Spinal cord (tissue), 10 donors: ENCODE measurements at places on chromosomes 5 and 9.

DNA sequence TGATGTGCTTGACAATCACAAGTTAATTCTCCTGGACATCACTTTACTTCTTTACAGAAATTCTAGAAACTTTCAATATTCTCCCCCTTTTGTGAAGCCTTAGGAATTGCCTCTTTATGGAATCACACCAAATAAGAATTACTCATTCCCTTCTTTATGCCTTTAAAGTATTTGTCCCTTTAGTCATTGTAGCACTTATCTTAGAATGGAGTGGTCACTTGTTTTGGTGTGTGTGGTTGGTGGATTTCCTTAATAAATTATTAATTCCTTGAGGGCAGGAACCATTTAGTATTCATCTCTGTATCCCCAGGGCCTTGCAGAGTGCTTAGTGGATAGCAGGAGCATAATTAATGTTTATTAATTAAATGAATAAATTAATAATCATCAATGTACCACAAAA, 307.0 kb downstream of the ARRDC3 start:
- H3K27me3 ChIP-seq, result no peaks in the 10 kb centered on the region
- no peak for DNase-seq
- H3K4me1 ChIP-seq, result no peaks in the 10 kb centered on the region
- no peak overlapping the region for H3K4me3 ChIP-seq
- no peak overlapping the region for H3K27ac ChIP-seq
- no peaks in the 10 kb centered on the region for H3K36me3 ChIP-seq

DNA sequence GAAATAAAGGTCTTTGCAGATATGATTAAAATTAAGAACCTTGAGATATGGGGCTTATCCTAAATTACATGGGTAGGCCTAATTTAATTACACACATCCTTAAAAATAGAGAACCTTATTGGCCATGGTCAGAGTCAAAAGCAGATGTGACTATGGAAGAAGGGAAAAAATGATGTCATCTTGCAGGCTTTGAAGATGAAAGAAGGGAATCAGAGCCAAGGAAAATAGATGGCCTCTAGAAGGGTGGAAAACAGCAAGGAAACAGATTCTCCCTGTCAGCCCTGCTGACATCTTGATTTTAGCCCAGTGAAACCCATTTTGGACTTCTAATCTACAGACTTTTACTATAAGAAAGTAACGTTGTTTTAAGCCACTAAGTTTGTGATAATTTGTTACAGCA, 37.6 kb upstream of the KCNN2 start:
- H3K36me3 ChIP-seq, result no peaks in the 10 kb centered on the region
- H3K27ac ChIP-seq, result no peak overlapping the region
- H3K4me3 ChIP-seq, result no peak overlapping the region
- no peak for DNase-seq
- H3K4me1 ChIP-seq, result no peaks in the 10 kb centered on the region
- H3K27me3 ChIP-seq, result no peaks in the 10 kb centered on the region

- H3K4me3 ChIP-seq, result no peak overlapping the region
- no peaks in the 10 kb centered on the region for H3K36me3 ChIP-seq
- H3K27ac ChIP-seq, result no peak overlapping the region
These were observed 1791.1 kb downstream of the MAT2B start for GRCh38 chr5:165296401-165297130.

- H3K36me3 ChIP-seq, result peaks cover 25% of the 10 kb centered on the region
- H3K4me1 ChIP-seq, result no peaks in the 10 kb centered on the region
- no peaks in the 10 kb centered on the region for H3K27me3 ChIP-seq
- no peak overlapping the region for H3K27ac ChIP-seq
- H3K4me3 ChIP-seq, result no peak overlapping the region
- no peak for DNase-seq
These were observed 11.2 kb downstream of the HMGCR start for GRCh38 chr5:75348241-75348640.

GRCh38 chr5:1643651-1644392, 120.1 kb upstream of the LPCAT1 start:
- peaks cover 15% of the 10 kb centered on the region for H3K27me3 ChIP-seq
- no peak overlapping the region for H3K27ac ChIP-seq
- no peak for DNase-seq
- H3K4me1 ChIP-seq, result peaks cover 22% of the 10 kb centered on the region
- no peak overlapping the region for H3K4me3 ChIP-seq

DNA sequence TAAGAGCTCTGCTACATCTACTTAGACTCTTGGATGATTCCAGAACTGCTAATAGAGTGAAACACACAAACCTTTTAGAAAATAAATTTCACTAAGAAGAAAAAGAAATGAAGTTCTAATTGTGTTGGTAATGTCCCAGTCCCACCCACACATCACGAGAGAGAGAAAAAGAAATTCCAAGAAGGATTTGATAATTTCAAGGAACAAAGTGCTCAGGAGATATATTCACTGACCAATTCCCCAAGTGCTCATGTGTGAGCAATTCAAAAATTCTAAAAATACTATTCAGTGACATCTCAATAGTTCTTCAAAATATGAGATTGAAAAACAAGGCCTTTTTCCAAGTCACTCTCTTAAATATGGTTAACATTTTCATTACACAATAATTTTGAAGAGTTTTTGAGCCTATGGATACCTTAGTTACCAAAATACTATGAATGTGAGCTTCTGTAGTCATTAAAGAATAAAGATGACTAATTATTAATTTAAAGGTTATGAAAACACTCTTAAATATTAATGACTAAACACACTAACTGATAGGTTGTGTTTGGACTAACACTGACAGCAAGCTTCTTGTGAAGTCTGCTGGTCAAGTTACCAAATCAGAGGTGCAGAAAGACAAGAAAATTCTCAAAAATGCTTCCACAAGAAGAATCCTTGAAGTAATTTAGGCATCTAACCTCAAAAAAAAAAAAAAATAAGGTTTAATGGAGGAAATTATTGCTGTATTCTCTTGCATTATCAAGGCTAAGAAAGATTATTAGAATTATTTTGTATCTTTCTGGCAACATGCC, 245.3 kb downstream of the PDE4D start:
- DNase-seq, result no peak
- no peak overlapping the region for H3K27ac ChIP-seq
- H3K36me3 ChIP-seq, result no peaks in the 10 kb centered on the region

DNA sequence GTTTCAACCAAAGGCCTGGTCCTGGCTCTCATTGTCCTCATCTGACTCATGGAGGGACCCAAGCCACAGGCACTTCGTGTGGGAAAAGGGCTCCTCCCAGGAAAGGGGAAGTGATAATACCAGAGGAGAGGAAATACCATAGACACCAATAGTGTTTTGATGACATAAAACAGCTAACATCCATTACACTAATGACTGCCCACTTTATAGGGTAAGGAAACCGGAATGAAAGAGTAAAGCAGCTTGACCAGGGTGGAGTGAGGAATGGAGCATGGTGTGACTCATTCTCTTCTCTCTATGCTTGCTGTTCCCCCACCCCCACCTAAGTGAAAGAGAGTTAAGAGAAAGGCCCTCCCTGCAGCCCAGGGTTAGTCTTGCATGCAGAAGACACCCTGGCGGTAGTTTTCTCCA, 67.4 kb upstream of the HRH2 start:
- H3K36me3 ChIP-seq, result no peaks in the 10 kb centered on the region
- no peak for DNase-seq
- H3K27ac ChIP-seq, result no peak overlapping the region
- H3K4me1 ChIP-seq, result no peaks in the 10 kb centered on the region
- H3K4me3 ChIP-seq, result no peak overlapping the region

- H3K4me1 ChIP-seq, result no peaks in the 10 kb centered on the region
- no peak overlapping the region for H3K27ac ChIP-seq
- no peaks in the 10 kb centered on the region for H3K27me3 ChIP-seq
- H3K4me3 ChIP-seq, result no peak overlapping the region
- peaks cover 3% of the 10 kb centered on the region for H3K36me3 ChIP-seq
- DNase-seq, result no peak
These were observed 7.2 kb downstream of the MLANA start for GRCh38 chr9:5897851-5898250.

DNA sequence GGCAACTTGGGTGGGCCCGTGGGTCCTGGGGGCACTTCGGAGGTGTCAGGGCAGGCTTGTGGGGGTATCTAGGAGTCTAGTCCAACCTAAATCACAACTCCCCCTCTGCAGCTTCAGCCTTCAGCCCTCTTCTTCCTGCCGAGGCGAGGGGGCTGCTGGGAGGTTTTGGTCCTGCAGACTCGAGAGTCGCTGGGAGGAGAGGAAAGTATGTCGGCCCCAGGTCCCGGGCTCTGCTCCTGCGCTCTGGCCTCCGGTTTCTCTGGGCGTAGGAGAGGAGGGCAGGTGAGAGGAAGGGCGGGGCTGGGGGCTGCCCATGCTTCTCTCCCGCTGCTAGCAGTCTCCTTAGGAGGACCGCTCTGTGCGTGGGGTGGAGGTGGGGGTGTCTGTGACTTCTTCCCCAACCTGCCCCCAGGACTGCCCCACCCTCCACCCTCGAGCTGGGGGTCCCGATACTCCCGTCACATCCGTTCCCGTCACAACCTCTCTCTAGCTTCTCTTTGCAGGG, 139.8 kb upstream of the COL5A1 start:
- peaks cover 33% of the 10 kb centered on the region for H3K27me3 ChIP-seq
- no peak for DNase-seq

GRCh38 chr9:109270971-109271925, 49.6 kb downstream of the EPB41L4B start:
- H3K27me3 ChIP-seq, result no peaks in the 10 kb centered on the region
- peaks cover 11% of the 10 kb centered on the region for H3K4me1 ChIP-seq
- no peak overlapping the region for H3K4me3 ChIP-seq
- DNase-seq, result no peak
- no peak overlapping the region for H3K27ac ChIP-seq

GRCh38 chr9:1231998-1232919, 182.1 kb downstream of the DMRT2 start:
- no peak overlapping the region for H3K27ac ChIP-seq
- H3K4me1 ChIP-seq, result no peaks in the 10 kb centered on the region
- H3K4me3 ChIP-seq, result no peak overlapping the region
- H3K36me3 ChIP-seq, result no peaks in the 10 kb centered on the region

GRCh38 chr5:1004461-1005248, 3.9 kb upstream of the NKD2 start:
- H3K27ac ChIP-seq, result no peak overlapping the region
- peaks cover 32% of the 10 kb centered on the region for H3K4me1 ChIP-seq
- H3K36me3 ChIP-seq, result no peaks in the 10 kb centered on the region
- DNase-seq, result no peak

GRCh38 chr9:34635556-34635955, 2.0 kb downstream of the SIGMAR1 start:
- H3K4me3 ChIP-seq, result no peak overlapping the region
- peaks cover 7% of the 10 kb centered on the region for H3K27me3 ChIP-seq
- no peak overlapping the region for H3K27ac ChIP-seq
- DNase-seq, result no peak

- no peak overlapping the region for H3K27ac ChIP-seq
- H3K36me3 ChIP-seq, result no peaks in the 10 kb centered on the region
- DNase-seq, result no peak
- H3K4me1 ChIP-seq, result no peaks in the 10 kb centered on the region
- no peak overlapping the region for H3K4me3 ChIP-seq
- no peaks in the 10 kb centered on the region for H3K27me3 ChIP-seq
These were observed 27.2 kb downstream of the C9orf152 start for GRCh38 chr9:110180511-110181434.

DNA sequence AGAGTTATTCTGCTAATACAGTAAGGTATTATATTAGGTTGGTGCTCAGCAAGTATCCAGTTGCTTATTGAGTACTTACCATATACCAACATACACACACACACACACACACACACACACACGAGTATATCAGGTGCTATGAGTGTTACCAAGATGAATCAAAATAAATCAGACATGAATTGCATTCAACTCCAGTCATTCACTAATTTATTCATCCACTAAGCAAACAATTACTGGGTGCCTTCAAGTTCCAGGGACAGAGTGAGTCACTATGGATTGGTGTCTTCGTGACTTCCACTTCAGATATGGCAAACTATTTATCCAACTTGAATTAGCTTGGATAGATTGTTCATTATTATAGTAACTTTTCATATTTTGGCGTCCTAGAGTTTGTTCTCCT, 140.7 kb upstream of the SLC44A1 start:
- H3K4me3 ChIP-seq, result no peak overlapping the region
- H3K27me3 ChIP-seq, result no peaks in the 10 kb centered on the region
- H3K27ac ChIP-seq, result no peak overlapping the region
- no peak for DNase-seq

DNA sequence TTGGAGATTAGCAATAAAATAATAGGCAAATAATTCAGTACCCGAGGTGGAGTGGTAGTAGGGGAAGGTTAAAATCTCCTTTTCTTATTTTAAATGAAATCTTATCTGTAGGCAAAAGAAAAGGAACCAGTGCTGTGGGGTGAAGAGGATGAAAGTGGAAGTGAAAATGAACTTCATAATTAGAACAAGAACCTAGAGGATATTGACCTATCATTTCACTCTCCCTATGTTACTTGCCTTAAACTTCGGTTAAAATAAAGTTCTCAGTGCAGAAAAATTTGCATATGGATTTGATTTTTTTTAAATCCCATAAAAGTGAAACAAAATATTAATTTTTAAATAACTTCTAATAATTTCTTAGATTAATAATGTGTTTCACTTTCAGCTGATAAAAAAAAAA, 1094.9 kb upstream of the C9orf72 start:
- H3K4me3 ChIP-seq, result no peak overlapping the region
- no peaks in the 10 kb centered on the region for H3K36me3 ChIP-seq
- no peak for DNase-seq
- H3K27me3 ChIP-seq, result no peaks in the 10 kb centered on the region
- H3K27ac ChIP-seq, result no peak overlapping the region

GRCh38 chr5:136034984-136035383, 6.2 kb downstream of the TGFBI start:
- peaks cover 3% of the 10 kb centered on the region for H3K27me3 ChIP-seq
- H3K4me1 ChIP-seq, result peaks cover 8% of the 10 kb centered on the region
- no peak for DNase-seq

DNA sequence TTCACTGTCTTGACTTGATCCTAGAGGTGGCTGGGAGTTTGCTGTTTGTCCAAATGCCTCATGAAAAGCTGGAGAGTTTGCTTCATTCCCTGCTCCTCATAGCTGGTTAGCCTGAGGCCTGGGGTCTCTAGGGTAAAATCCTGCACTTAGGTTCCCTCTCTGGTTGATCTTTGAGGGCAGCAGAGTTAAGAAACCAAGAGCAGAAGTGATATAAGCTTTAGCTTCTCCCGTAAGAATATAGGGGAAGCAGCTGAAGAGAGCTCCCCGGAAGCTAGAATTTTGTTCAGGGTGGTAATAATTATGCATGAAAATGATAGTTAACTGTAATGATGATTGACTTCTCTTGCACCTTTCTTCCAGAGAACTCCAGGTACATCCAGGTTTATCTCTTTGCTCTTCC, 1.4 kb downstream of the FAM53C start:
- peak overlapping the region; percentile 84 for H3K4me3 ChIP-seq
- H3K4me1 ChIP-seq, result peaks cover 10% of the 10 kb centered on the region
- peak overlapping the region; percentile 81 for H3K27ac ChIP-seq
- H3K36me3 ChIP-seq, result peaks cover 22% of the 10 kb centered on the region
- DNase-seq, result no peak
